Kidney capillary endothelial cell (primary cell): ENCODE measurements at places on chromosomes 4 and X.

- DNase-seq, result no peak
These were observed 22.4 kb downstream of the TLR2 start for GRCh38 chr4:153706519-153706918.

GRCh38 chr4:24121395-24122175, 231.7 kb upstream of the PPARGC1A start:
- no peak for DNase-seq

DNA sequence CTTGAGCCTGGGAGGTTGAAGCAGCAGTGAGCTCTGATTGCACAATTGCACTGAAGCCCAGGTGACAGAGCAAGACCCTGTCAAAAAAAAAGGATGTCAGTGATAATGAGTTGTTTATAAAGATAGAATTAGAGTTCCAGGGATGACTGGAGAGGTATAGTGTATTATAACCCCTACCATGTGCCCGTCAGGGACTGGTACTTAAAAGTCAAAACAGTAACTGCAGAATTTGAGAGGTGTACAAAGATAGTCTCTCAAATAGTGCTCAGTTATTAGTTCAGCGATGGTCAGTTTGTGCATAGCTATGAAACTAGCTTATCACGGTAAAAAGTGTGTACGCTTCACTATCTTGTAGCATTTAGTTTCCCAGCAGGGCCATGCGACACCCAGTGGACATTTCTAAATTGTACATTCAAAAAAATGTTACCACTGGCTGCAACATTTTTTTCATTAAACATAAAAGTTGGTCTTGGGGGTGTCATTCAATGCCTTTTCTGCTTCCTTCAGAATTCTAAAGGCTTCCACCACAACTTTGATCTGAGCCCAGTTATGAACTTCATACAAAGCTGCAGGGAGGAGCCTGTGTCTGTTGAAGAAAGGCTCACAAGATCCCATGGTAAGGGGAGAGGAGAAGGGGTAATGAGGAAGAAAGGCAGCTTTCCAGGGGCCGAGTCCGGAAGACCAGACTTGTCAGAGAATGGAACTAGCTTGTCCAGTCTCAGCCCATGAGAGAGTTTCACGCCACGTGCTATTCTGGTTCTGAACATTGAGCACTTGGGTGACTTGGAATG, 9.2 kb upstream of the GYG2 start:
- DNase-seq, result peak; percentile 18

DNA sequence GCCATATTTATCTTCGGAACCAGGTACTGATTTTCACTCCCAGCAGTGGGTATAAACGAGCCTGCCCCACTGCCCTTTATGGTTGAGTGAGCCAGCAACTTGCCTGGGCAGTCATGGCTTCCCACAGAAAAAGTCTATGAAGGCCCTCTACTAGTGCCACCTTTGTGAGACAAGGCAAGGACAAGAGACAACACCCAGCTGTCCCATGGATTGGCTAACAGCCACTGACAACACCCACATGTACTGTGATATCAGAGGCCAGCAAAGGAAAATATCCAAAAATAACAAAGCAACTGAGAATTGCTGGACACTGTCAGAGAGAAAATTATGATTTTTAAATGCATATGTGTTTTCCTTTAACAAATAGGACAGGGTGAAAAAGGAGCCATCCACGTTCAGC, 248.4 kb upstream of the TTC29 start:
- no peak for DNase-seq

- no peak for DNase-seq
These were observed 440.5 kb downstream of the MAPK10 start for GRCh38 chr4:85919200-85919887.

GRCh38 chr4:38310446-38311043, 350.3 kb downstream of the PTTG2 start:
- no peak for DNase-seq

- no peak for DNase-seq
These were observed 2.2 kb upstream of the FAM114A1 start for GRCh38 chr4:38865445-38865844.

GRCh38 chrX:132025041-132025440, 1.9 kb downstream of the STK26 start:
- DNase-seq, result no peak

GRCh38 chrX:150205011-150205410, 158.1 kb upstream of the MAMLD1 start:
- DNase-seq, result no peak

GRCh38 chrX:63275127-63275526, 76.0 kb downstream of the SPIN4 start:
- no peak for DNase-seq

GRCh38 chr4:77742054-77742453, 77.1 kb downstream of the CNOT6L start:
- no peak for DNase-seq

DNA sequence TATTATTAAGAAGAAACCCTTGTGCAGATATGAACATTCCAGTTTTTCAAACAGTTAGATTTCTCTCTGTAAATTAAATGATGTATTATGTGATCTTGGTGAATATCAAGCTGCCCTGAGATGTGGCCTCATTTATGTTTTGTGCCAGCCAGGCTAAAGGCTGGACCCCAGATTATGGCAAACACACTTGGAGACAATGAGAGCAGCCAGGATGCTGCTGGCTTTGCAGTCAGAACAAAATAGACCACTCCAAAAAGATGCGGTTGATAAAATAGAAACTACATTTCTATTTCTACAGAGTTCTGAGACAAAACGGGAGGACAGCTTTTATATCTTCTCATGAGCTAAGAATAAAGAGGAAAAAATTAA, 296.5 kb downstream of the PPP3CA start:
- no peak for DNase-seq

DNA sequence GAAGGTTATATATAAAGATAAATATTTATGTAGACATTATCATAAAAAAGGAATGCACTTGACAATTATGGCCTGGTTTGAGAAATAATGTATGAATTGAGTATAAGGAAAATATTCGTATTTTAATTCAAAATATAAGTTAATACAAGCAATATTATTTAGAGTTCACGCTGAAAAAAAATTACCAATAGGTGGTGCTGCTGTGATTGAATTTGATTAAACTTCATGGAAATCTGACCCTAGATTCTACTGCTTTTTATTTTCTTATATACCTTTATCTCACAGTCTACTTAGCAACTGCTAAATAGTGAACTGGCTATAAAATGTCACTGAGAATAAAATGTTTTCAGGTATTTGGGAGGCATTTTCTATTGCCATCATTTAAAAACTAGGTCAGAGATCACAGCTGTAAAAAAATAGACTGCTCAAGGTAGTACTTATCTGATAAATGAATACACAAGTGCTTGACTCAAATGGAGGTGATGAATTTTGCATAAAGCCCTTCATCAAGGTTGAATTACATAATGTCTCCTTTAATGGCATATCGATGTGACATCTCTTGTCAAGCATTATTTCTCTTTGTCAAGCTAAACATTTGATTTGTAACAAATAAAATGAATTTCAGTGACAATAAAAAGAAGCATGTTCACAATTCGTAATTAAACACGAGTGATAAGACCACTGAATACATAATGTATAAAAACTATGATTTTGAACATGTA, 1638.8 kb upstream of the PCDH7 start:
- DNase-seq, result peak; percentile 40

DNA sequence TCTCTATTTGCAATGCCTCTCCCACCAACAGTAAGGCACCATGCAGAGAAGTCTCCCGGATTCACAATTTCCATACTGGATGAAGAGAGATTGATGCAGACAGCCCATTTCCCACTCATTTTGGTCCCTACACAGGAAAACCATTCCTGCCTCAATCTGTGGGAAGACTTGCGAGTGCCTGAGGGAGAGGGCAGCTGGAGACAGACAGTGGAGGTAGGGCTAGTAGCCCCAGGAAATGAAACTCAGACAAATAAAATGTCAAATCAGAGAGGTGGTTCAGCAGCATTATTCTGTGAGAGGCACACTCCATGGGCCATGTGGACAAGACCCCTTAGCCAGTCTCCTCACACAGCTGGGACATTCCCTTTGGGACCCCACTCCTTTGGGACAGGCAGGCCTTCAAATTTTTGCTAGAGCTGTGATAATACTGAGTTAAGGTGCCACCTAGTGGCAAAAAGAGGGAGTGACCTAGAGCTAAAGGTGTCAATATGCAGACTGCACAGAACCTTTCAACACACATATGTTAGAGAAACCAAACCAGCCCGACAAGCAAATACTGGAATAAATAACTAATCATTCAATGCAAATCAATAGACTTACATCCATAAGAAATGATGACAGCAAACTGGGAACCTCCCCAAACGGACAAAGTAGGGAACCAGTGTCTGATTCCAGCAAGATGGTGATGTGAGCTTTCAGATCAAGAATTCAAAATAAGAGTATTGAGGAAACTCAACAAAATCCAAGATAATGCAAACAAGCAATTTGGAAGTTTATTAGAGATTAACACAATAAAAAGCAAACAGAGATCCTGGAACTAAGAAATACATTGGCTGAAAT, 1865.3 kb upstream of the AGA start:
- DNase-seq, result peak; percentile 16

DNA sequence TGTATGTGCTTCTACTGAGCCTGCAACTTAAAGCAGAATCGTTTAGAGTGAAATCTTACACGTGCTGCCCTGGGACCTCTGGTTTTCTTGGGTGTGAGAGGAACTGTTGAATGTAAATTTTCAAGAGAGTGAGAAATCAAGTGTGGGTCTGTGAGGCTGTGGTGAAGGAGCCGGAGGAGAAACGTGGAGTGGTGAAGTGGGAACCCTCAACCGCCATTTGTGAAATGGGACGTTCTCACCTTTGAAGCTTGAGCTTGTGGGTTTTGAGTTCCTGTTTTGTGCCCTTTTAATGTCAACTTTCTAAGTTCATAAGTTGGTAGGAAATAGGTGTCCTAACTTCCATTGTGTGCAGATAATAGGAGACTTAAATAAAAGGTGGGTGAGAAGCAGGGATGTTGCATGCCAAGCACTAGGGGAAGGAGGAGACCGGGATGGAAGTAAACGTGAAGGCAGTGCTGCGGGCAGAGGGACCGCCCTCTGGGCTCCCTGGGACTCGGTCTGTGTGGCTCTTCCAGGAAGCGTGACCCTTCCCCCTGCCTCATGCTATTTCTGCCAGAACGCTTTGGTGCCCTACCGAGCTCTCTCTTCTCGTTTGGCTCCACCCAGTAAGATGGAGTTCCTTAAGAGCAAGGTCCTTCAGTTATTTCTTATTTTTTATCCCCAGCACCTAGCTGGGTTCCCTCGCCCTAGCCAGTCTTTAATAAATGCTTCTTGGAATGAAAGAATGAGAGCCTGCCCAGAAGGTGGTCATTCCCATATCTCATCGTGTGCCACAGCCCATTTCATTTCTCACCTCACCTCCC, 56.0 kb downstream of the TMEM131L start:
- DNase-seq, result no peak

- DNase-seq, result peak; percentile 31
These were observed 123.6 kb downstream of the RELL1 start for GRCh38 chr4:37562592-37562991.

DNA sequence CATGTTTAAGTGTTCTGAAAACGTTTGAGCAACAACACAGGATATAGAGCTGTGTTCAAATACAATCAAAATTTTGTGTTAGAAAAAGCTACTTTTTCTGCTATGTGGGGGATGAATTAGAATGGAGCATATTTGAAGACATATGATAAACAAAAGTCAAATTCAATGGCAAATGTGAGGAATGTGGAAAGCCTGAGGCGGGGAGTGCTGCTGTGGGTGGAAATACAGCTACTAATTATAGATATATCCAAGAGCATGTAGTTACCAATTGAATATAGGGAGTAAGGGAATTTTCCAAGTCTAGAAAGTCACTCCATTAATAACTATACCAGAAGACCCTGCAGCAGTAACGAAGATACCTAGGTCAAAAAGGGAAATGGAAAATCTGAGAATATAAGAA, 2370.4 kb upstream of the TENM3 start:
- DNase-seq, result no peak

DNA sequence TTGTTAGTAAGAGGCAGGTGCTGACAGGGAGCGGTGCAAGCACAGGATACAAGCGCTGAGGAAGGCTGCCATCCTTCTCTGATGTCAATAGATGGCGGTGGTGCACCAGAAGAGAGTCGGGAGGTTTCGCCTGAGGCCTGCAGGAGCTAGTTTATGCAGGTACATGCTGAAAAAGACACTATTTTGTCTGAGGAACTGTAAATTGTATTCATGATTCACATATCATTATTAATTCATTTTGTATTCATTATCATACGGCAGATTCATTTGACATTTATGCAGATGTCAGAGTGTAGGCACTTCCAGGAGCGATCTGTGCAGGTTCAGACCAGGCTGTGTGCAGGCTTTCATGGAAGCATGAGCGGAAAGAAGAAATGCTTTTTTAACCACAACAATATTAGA, 824.0 kb downstream of the STIM2 start:
- peak; percentile 36 for DNase-seq

DNA sequence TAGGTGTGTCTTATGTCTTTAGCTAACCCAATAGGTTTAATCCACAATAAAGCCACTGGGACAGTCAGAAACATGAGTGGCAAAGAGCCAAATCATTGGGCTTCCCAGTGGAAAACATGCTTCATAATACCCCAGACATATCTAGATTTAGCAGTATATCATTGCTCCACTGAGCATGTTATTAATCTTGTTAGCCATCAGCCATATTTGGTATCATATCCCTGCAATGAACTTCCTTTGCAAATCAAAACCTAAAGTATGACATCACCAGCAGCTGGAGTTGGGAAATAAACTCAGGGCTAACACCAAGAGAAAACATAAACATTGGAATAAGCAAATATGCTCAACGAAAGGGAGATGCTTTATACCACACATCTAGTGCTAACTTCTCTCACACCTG, 280.8 kb upstream of the NOCT start:
- DNase-seq, result peak; percentile 36

DNA sequence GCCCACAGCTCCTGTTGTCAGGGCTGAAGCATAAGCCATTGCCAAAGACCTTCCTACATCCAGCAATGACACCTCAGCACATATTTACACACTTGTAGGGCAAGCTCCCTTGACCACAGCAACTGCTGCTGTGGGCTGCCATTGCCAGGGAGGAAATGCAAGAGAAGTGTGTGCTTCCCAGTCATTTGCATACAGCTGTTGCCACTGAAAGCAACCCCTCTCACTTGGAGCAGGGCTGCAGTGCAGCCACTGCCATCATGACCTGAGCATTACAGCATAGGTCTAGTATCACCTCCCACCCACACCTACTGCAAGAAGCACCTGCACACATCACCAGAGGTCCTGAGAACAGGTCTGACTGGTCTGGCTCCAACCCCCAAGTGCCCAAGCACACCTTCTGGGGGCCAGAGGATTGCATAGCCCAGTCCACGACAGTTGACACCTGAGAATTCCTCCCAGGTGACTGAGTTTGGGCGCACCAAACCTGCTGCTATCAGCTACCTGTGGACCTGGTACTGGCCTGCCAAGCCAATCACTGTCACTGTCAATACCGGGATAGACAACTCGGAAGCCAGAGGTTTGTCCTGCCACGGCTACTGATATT, 636.5 kb upstream of the SLIT2 start:
- no peak for DNase-seq

- DNase-seq, result no peak
These were observed 217.8 kb downstream of the SHOX start for GRCh38 chrX:848386-848785.

GRCh38 chr4:1214101-1215095, 34.5 kb downstream of the CTBP1 start:
- DNase-seq, result no peak
